ENCODE measurements at places on chromosomes 11 and 22.

GRCh38 chr11:120095516-120095915, 42.4 kb downstream of the TRIM29 start:
- DNase-seq: no peak

- peak; percentile 88 for DNase-seq
Measured at GRCh38 chr11:62678770-62679696, at the start of gene UBXN1. Gene UBXN1 (minus strand): TSS chr11:62679073. CDS start chr11:62678923, 150 bp downstream.

GRCh38 chr11:11937957-11938356, 70.5 kb downstream of the DKK3 start:
- no peak for DNase-seq

GRCh38 chr22:37275622-37276021, 6.7 kb upstream of the CYTH4 start:
- DNase-seq: no peak

DNA sequence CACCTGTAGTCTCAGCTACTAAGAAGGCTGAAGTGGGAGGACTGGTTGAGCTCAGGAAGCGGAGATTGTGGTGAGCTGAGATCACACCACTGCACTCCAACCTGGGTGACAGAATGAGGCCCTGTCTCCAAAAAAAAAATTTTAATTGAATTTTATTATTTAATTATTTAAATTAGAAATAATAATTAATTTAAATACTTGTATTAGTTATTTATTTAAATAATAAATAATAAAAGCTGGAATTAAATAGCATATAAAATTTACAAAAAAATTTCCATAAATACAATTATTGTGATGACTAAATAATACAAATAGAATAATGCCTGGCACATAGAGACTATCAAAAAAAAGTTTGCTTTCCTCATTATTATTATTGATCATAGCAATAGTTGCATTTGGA, 371.5 kb downstream of the KCNA4 start:
- no peak for DNase-seq

DNA sequence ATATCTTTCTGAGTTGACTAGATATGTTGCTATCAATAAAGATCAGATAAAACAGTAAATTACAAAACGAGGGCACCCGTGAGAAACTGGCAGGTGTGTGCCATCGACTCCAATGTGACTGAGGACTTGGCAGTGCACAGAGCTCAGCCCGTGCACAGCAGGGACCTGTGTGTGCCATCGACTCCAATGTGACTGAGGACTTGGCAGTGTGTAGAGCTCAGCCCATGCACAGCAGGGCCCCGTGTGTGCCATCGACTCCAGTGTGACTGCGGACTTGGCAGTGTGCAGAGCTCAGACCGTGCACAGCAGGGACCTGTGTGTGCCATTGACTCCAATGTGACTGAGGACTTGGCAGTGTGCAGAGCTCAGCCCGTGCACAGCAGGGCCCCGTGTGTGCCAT, 347.2 kb upstream of the B3GAT1 start:
- no peak for DNase-seq

- no peak for DNase-seq
Measured at GRCh38 chr11:92382311-92382710, 157.7 kb downstream of the FAT3 start.

DNA sequence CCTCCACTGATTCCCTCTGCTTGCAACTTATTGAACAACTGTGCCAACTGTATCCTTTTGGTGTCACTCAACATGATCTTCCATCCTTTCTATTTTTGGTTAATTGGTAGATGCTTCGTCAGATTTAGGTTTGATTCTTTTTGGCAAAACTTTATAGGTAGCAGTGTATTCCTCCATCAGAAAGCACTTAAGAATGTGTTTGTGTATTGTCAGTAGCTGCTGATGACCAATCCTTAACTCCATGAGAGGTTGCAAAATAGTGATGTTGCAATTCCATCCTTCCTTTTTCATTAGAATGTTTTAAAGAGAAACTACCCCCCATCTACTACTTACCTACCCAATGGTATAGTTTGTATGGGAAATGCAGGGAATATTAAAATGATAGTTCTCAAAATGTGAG, 22.1 kb downstream of the FAM76B start:
- no peak for DNase-seq

- DNase-seq: no peak
Measured at GRCh38 chr11:68776442-68777235, 25.3 kb upstream of the TESMIN start.

DNA sequence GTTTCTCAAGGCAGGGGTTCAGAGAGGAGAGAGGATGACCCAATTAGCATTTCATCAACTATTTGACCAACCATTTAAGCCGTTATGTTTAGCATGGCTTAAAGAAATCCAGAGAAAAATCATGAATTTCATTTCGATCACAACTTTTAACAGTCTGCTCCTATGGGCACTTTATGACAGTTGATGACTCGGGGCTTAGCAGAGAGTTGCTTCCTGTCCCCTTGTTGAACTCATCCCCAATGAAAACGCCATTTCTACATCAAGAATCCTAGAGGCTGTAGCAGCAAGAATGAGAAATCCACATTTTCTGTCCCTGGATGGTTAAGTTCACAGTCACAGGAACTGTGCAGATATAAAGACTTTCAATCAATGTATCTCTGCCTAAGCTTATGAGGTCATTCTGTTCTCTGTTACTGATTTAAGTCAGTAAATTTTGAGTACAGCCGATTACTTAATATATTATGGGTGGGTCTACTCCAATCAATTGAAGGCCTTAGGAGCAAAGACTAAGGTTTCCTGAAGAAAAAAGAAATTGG, 81.1 kb downstream of the BDNF start:
- DNase-seq: no peak

- no peak for DNase-seq
Measured at GRCh38 chr11:17960091-17960490, 52.8 kb downstream of the SERGEF start.

- DNase-seq: no peak
Measured at GRCh38 chr11:69480547-69481392, 693 bp upstream of the LINC01488 start.

DNA sequence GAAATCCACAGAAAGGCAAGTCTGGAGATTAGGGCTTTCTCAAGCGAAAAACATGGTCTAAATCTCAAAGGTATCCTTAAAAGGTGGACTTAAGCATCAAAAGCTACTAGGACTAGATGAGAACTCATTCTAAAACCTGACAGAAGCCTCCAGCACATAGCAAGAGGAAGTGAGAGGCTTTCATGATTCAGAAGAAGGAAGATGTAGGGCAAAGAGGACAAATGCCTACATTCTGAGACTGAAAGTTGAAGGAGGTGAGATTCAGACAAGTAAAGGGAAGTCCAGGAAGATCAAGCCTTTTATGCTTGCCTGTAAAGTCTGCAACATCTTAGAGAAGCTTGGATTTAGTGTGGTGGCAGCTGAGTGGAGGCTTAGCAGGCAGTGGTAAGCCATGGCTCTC, 98.9 kb downstream of the PGR start:
- no peak for DNase-seq

GRCh38 chr11:2482204-2482603, 37.4 kb downstream of the KCNQ1 start:
- DNase-seq: no peak

DNA sequence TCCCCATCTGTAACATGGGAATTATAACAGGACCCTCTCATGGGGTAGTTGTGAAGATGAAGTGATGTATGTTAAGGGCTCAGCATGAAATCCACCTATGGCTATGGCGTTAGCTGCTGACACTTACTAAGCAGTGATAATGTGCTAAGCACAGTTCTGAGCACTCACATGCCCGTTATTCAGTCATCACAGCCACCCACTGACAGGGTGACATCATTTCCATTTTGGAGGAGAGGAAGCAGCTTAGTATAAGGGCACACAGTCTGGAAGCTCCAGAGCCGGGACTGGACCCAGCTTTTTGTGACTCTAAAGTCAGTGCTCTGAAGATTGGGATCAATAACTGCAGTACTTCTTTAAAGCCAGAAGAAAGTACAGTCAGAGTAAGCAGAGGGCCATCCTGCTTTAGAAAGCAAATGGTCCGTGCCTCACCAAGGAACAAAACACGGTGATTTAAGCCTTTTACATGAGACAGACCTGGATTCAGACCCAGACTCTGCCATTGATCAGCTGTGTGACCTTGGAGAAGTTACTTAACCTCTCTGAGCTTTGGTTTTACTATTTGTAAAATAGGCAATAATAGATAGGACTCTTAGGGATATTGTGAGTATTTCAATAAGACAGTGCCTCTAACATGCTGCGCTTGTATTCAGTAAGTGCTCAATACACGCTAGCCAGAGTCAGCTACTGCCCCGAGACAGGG, 61.5 kb downstream of the SGSM1 start:
- no peak for DNase-seq

DNA sequence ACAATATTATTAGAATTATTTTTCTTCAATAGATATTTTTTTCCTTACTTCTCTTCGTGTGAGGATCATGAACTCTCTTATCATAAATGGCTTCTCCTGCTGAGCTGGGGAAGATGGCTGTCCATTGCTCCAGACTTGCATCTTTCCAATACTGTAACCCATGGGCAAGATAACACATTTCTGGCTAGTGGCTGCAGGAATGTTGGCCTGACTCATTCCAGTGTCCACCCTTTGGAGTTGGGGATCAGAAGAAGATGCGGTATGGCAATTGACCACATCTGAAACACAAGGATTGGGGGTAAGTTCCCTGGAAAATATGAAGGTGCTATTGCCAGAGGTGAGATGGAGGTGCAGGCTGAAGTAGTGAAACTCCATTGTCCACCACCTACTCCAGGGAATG, 92.8 kb downstream of the FAR1 start:
- DNase-seq: no peak

DNA sequence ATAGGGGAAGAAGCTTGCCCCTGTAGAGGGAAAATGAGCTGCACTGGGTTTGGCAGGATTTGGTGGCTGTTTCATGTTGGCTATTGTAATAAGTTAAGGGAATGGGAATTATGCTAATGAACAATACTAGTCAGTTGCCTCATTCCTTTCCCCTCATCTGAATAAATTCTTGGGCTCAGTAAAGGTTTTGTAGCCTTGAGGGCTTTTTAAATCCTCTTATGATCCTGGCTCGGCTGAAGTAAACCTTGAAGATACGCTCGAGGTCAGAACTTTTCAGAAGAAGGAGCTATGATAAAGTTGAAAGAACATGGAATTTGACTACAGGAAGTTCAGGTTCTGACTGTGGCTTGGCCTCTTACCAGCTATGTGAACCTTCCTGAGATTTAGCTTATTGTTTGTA, 448.7 kb downstream of the RAB38 start:
- no peak for DNase-seq

GRCh38 chr11:71335371-71335770, 83.0 kb upstream of the SHANK2 start:
- DNase-seq: no peak
